Activated naive CD4-positive, alpha-beta T cell (primary cell): ENCODE measurements at places on chromosomes 16 and 17.

- DNase-seq, result no peak
Observed at GRCh38 chr17:59811209-59811608, 81.5 kb downstream of the TUBD1 start.

DNA sequence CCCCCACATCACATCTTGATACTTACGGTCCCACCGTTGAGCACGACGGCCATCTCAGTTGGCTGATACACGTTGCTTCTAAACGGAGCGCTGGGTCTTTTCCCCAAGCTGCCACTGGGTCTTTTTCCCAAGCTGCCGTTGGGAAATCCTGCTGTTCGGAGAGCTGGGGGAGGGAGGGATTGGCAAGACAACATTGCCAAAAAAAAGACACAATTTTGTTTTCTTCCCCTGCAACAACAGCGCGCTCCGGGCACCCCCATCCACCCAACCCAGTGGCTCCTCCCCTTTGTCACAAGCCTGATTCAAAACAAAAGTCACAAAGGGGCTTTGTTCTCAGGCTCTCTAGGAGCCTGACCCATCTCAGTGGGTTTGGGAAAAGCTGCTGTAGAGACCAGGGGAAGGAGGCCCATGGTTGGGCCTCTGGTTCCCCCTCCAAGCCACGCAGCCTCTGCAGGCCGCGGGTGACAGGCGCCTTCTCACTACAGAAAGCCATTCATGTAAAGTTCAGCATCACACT lies 22.8 kb downstream of the GPRC5B start:
- DNase-seq, result no peak

DNA sequence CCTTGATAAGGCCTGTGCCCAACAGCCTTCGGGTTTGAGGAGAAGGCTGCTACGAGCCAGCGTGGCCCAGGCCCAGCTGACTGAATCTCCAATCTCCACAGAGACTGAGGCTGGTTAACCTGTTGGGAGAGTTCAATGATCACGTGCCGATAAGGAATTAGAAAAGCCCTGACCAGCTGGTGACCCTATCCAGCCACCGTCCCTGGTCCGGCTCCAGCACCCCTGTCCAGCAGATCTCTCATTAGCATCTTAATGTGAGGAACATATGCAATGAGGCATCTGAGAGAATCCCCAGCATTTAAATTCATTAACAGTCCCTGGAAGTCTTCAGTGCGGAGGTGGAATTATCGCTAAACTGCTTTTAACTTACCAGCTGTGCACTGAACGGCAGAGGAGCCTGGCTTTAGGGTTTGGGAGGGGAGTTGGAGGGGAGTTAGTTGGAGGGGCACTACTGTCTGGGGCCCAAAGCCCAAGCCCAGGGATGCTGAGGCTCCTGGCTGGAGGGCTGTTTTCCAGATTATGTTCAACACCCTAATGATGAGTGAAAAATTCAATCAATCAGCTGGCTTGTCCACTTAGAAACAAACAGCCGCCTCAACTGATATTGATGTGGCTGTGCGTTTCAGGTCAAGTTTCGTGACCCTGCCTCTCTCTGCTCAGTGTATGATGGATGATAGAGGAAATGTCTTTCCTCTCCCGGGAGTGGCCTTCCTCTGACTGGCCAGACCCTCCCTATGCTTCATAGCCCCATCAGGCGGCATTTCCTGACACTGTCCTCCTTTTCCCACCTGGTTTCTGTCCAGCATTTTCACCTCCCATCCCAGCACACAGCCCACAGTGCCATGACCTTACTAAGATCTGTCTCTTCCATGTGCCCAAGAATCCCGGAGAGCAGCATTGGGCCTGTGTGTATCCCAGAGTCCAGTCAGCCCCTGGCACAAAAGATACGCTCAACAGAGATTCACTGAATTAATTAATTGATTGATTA lies 184.5 kb downstream of the CCT6B start:
- DNase-seq, result no peak

- DNase-seq, result no peak
Observed at GRCh38 chr17:74645010-74645409, 21.5 kb upstream of the CD300E start.

- no peak for DNase-seq
Observed at GRCh38 chr17:56602292-56603130, 9.0 kb downstream of the NOG start.

DNA sequence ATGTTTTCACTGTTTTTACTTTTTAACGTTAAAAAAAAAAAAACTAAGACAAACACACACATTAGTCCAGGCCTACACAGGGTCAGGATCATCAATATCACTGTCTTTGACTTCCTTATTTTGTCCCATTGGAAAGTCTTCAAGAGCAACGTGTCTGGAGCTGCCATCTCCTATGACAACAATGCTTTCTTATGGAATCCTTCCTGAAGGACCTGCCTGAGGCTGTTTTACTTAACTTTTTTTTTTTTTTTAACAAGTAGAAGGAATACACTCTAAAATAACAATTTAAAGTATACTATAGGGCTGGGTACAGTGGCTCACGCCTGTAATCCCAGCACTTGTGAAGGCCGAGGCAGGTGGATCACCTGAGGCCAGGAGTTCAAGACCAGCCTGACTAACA lies 71.8 kb upstream of the BCAR1 start:
- no peak for DNase-seq

DNA sequence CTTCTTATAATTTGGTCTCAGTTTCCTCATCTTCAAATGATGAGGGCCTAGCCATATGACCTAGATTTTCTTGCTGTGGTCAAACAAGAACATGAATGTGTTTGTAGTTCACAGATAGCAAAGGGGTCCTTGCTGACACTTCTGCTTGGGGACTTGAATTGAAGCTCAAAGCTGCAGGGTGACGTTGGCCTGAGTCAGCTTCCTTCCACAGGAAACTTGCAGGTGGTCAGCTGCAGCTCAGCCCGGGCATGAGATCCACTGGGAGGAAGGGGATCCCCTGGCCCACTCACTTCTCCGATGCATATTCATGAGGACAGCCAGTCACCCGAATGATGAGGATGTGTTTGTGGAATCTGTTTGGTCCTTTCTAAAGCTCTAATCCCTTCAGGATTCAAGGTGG lies 42.6 kb upstream of the AXIN2 start:
- no peak for DNase-seq

DNA sequence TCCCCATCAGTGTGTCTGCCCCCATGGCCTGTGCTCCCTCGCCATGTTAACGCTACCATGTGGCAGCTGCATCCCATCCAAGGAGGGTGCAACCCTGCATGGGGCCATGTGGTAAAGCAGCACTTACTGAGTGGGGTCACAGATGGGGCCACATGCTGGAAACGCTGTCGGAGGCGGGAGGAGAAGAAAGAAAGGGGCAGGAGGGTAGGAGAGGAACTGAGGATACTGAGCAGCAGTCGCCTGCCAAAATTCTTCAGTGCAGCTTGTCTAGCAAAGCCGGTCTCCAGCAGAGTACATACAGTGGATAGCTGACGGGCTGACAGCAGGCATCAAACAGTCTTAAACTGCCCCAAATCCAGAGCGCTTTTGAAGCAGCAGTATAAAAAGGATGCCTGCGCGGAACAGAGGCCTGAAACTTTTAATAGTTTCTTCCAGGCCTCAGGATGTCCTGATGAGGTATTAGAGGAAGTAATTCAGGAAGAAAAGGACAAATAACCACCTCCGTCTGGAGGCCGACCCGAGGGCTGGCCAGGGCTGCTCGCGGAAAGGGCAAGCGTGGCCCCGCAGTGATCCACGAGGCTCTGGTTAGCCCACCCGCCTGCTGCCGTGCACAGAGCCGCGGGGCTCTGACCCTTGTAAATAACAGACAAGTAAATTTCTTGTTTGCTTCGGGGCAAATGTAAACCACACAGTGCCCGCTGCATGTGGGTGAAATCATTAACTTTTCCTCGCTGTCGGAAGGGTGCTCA lies 149.0 kb downstream of the CCDC182 start:
- no peak for DNase-seq

DNA sequence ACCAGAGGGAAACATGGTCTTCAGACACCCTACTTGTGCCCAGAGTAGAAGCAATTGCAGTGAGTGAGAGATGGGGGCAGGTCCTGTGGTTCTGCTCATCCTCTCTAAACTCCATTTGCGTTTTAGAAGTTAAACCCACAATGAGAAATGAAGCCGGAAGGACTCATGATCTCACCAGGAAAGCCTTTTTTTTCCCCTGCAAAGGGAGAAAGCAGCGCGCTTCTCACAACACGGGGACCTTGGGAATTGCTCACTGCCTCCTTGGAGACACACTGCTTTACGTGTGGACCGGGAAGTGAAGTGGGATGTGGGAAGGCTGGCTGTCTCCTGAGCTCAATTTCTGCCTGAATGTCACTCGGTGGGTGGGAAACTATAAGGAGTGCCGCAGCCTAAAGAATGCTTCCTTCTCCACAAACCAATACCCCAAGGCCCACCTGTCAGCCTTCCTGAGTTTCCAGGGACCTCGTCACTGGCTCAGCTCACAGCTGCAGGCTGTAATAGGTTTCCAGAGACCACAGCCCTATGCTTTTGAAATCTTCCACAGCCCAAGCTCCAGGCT lies 365.4 kb downstream of the XYLT1 start:
- no peak for DNase-seq

DNA sequence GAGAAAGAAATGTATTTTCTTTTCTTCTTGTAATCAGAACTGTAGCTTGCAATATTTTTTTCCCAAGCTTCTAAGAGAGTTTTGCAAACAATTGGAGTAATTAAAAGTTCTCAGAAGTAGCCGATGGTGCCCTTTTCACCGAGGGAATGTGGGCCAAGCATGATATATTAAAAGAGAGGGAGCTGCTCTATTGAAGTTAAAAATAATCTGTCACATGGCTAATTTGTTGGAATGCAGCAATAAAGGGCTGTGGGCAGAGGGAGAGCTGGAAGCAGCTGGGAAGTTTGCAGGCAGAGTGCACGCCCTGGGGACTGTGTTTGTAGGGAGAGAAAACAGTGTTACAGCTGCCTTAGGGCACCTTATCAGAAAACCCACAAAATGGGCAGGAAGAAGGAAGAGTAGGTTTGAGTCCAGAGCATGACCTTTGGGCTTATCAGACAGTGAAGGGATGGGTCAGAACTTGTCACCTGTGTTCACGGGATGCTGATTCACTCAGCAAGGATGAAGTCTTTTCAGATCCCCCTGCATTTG lies 18.5 kb upstream of the TERF2 start:
- no peak for DNase-seq

GRCh38 chr17:1617620-1618174 lies 10.9 kb downstream of the SLC43A2 start:
- DNase-seq, result no peak

GRCh38 chr16:2846511-2847310 lies 11.3 kb downstream of the PRSS22 start:
- DNase-seq, result no peak

- DNase-seq, result no peak
Observed at GRCh38 chr17:2926019-2926650, 129.9 kb downstream of the RAP1GAP2 start.

DNA sequence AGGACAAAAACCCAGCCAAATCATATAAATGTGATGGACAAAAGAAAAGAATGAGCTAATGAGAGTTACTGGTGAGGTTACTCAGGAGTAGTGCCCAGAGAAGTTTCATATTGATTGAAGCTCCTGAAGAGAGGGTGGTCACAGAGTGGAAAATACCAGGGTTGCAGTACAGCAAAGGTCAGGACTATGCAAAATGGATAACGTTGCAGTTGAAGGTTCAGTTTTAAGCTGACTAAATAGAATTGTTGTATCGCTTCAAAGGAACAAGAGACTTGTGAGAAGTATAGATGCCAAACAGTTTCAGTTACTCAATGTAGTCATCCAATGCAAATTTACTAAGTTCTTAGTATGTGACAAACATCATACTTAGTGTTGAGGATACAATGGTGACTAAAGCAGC lies 47.1 kb downstream of the ABCA8 start:
- no peak for DNase-seq

DNA sequence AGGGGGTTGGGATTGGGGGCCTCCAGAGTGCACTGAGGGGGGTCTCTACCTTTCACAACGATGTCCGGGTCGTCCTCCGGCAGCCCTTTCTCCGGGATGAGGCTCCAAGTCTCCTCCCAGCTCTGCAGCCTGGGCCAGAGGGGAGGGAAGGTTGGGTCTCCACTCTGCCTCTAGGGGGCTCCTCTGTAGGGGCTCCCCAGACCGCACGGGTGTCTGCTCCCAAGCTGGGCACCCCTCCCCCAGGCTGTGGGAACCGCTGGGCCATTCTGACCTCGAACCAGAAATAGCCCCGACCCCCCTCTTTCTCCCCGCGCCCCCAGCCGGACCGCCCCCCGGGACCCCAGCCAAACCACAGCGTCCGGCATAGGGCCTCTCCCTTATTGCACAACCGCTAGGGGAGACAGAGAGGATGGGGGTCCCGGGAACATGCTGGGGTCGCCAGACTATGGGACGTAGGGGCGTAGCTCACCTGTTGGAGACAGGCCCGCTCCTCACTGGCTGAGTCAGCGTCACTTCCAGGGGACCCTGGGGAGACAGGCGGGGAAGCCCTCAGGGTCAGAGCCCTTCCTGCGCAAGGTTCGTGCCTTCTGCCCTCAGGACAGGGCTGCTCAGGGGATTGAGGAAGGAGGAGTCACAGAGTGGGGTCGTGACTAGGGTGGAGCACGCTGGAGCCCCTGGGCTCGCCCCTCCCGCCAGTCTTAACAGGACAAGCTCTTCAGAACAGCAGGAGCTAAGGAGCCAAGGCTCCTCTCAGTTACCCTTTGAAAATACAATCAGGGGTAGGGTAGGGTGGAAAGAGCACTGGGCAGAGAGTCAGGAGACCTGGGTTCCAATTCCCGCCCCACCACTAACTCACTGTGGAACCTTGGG lies 2.7 kb downstream of the PLEKHH3 start:
- no peak for DNase-seq

DNA sequence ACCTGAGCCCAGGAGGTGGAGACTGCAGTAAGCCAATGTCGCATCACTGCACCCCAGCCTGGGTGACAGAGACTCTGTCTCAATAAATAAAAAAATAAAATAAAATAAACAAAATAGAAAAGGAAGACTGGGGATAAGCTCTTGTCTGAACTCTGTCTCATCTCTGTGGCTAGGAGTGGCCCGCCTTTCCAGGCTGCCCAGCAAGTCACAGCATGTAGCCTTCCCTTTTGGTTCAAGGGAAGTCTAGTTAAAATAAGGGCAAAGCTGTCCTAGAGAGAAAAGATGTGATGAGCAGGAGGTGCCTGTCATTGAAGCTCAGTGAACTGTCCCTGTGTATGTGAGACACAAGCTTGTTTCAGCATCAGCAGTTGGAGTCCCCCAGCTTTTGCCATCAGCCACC lies 2.7 kb upstream of the GFAP start:
- DNase-seq, result no peak

- no peak for DNase-seq
Observed at GRCh38 chr16:8720080-8720966, 45.9 kb downstream of the ABAT start.

GRCh38 chr17:42676424-42677011 lies at the start of gene PLEKHH3:
PLEKHH3 (minus strand) TSS chr17:42676994; CDS start chr17:42676563, 431 bp downstream.
- no peak for DNase-seq

- DNase-seq, result no peak
Observed at GRCh38 chr17:63911041-63911635, at the start of gene CSHL1. CSHL1 (minus strand) TSS chr17:63911258; CDS start chr17:63911196, 62 bp downstream.

- no peak for DNase-seq
Observed at GRCh38 chr17:71329310-71330098, 791.3 kb upstream of the SOX9 start.

- DNase-seq, result no peak
Observed at GRCh38 chr16:79468121-79468552, 132.4 kb downstream of the MAF start.

- no peak for DNase-seq
Observed at GRCh38 chr17:230395-230770, 48.9 kb upstream of the DOC2B start.
